ENCODE measurements at places on chromosomes 11 and 22.

GRCh38 chr22:44479662-44480061, 18.4 kb downstream of the RTL6 start:
- DNase-seq, result no peak

GRCh38 chr11:28900427-28900826, 792.2 kb downstream of the METTL15 start:
- DNase-seq, result no peak

GRCh38 chr11:57273448-57274058, 36.5 kb upstream of the APLNR start:
- no peak for DNase-seq

DNA sequence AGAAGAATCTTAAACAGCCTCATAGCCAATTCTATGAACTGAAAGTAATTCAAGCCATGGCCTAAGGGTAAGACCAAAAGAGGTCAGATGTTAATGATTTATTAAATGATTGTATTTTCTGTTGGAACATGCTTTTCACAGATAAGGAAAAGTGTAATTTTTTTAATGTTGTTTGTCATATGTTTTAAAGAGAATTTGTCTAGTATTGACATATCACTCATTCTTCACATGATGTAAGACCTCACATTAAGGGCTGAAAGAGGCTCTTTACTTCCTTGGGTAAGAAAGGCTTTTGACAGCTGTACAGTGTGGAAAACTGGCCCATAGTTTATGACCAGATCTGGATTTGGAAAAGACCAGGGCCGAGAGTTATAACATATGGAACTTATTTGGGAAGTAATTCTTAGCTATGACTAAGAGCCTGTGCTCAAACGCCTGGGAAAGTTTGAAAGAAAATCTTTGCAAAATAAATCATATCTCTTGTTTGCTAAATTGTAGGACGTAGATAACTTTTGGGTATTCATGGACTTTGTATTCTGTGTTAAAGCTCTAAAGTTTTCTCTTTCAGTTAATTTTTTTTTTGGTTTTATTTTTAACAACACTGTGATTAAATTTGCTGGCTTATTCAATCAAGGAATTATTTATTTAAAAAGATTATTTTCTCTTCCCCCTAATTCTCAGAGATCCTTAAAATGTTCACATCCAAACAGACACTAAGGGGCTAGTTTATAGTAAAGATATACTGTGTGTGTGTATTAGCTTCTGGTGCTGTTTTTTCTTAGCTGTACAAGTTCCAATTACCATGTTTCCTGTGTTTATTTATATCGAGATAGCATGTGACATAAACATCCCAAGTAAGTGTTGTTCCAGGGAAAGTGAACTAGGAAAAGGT, 162.2 kb downstream of the ARHGAP42 start:
- no peak for DNase-seq

DNA sequence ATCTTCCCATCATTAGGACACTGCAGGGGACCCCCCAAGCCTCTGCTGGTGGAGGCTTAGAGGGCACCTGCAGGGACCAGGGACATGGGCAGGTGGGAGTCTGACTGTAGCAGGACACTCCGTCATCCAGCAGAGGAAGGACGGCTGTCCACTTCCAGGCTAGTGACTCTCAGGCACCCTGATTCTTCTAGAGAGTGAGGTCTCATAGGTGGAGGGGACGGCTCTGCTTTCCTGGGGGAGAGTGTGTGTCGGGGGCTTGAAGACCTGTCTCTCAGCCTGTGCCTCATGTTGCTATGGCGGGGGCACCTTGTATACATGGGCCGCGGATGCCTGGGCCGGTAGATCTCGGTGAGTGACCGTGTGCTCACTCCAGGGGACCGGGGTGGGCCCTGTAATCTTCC, 1116.6 kb downstream of the BRD1 start:
- no peak for DNase-seq

DNA sequence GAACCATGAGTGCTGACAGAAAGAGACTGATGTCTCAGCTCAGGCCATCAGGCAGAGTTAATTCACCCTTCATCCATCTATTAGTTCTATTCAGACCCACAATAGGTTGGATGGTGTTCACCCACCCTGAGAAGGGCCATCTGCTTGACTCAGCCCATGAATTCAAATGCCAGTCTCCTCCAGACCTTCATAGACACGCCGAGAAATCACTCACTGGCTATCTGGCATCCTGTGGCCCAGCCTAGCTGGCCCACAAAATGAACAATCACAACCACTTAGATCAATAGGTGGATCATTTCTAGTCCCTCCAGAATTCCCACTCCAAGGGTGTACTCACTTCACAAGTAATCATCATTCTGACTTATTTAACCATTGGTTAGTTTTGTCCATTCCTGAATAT, 58.2 kb downstream of the MYEOV start:
- DNase-seq, result no peak

Measured in suprapubic skin (tissue), 4 donors.